ENCODE measurements at places on chromosomes 5 and 9. TPM values are rescaled to one million over a fixed set of nuclear protein-coding genes. Genes with fewer than 3 reads are reported as not detected.

GRPEL2 gene
- total RNA-seq, result 33.4 TPM

PCDHGC3 gene
- total RNA-seq, result 114 TPM

SELENOP gene
- 398 TPM for total RNA-seq

PCDHB3 gene
- 2.7 TPM for total RNA-seq

SLC45A2 gene
- 0.39 TPM for total RNA-seq

SLC34A3 gene
- 0.06 TPM for total RNA-seq

EIF4E1B gene
- 0.44 TPM for total RNA-seq

INSL6 gene
- total RNA-seq, result not detected

PCDHA3 gene
- total RNA-seq, result 2.1 TPM

HK3 gene
- total RNA-seq, result 0.66 TPM

ZDHHC11 gene
- 14.3 TPM for total RNA-seq

TMEM252 gene
- not detected for total RNA-seq

IL7R gene
- 0.50 TPM for total RNA-seq

CORO2A gene
- 1.7 TPM for total RNA-seq

MYOZ3 gene
- 5.5 TPM for total RNA-seq

Data from spinal cord (tissue), 10 donors.